ENCODE measurements at places on chromosomes 1 and 21.

- no peak for DNase-seq
These were observed 444.4 kb downstream of the LTN1 start for GRCh38 chr21:28548291-28548690.

- DNase-seq: peak; percentile 76
These were observed 2.2 kb downstream of the CSF1 start for GRCh38 chr1:109912873-109913272.

GRCh38 chr1:65113298-65113697 is 34.7 kb upstream of the AK4 start:
- DNase-seq: no peak

- no peak for DNase-seq
These were observed 11.8 kb downstream of the AGT start for GRCh38 chr1:230701895-230702768.

GRCh38 chr1:172398970-172399755 is 21.3 kb upstream of the C1orf105 start:
- DNase-seq: peak; percentile 81

Data from GM03348 (cell line).